ENCODE measurements at places on chromosomes 6 and 20.

GRCh38 chr6:143125455-143125854, 64.8 kb downstream of the AIG1 start:
- DNase-seq: peak; percentile 85

DNA sequence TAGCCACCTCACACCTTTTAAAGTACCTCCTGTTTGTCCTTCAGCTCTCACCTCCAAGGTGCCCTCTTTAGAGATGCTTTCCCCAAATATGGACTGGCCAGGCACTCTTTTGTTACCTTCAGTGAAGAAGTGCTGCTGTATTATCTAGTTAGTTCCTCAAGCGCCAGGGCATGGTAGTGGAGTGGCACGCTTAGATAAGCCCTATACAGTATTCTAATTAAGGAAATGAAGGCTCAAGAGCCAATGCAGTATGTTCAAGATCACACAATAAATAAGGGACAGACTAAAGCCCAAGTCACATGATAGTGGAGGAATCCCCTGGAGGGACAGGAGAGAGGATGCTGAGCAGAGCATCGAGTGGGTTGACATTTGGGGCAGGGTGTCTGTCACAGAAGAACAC, 28.5 kb upstream of the GFOD1 start:
- DNase-seq: no peak

GRCh38 chr20:13574071-13574470, 64.7 kb downstream of the TASP1 start:
- DNase-seq: no peak

- DNase-seq: no peak
Observed at GRCh38 chr6:15296735-15297134, 50.9 kb downstream of the JARID2 start.

- no peak for DNase-seq
Observed at GRCh38 chr6:100339574-100340255, 125.0 kb downstream of the SIM1 start.

All from fibroblast of skin of right quadriceps (primary cell).